ENCODE measurements at places on chromosomes 7 and 10.

GRCh38 chr10:73044378-73045285, 52.0 kb downstream of the P4HA1 start:
- DNase-seq: no peak

DNA sequence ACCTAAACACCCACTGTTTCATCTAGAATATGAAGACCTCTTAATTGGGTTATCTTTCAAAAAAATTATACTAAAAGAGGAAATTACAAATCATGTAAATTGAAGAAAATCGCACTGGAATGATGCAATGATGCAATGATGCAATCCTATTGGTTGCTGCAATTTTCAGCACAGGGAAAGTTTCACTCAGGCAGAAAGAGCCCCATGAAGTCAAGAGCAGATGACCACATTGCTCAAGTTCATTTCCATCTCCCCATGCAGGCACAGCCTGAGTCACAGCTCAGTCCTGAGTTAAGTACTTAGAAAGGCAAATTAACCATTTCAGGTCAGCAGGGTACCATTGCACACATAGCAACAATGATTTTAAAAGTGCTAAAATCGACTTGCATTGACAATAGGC, 180.3 kb upstream of the MYO3A start:
- DNase-seq: no peak

GRCh38 chr7:131244259-131244852, 83.3 kb upstream of the MKLN1 start:
- DNase-seq: no peak

GRCh38 chr7:128946936-128947830, 9.5 kb downstream of the IRF5 start:
- DNase-seq: no peak

- DNase-seq: no peak
Observed at GRCh38 chr7:28106321-28106829, 74.2 kb downstream of the JAZF1 start.

All from SK-N-MC (cell line).